ENCODE measurements at places on chromosomes 13 and 19. TPM values are rescaled to one million over a fixed set of nuclear protein-coding genes. Genes with fewer than 3 reads are reported as not detected.

DNA sequence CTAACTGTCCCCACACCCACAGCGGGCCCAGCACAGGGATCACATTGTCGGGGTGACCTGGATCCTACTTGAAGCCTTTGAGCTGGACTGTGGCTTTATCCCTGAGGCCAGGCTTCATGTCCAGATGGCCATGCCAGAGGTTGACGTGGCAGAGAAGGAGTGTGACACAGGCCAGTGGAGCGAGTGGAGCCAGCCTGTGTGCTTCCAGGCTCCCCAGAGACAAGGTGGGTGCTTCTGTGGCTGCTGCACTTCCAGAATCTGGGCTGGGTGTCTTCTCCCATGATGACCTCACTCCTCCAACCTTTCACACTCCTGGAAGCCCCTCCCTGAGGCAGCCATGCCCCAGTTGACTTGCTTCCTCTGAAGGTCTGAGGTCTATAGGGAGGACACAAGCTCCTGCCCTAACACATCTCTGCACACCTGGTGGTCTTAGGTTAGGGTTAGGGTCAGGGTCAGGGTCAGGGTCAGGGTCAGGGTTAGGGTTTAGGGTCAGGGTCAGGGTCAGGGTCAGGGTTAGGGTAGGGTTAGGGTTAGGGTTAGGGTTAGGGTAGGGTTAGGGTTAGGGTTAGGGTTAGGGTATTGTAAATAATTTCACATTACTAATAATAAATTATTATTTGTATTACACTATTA lies 13.1 kb upstream of the MZF1 start:
- no peak for DNase-seq

DNA sequence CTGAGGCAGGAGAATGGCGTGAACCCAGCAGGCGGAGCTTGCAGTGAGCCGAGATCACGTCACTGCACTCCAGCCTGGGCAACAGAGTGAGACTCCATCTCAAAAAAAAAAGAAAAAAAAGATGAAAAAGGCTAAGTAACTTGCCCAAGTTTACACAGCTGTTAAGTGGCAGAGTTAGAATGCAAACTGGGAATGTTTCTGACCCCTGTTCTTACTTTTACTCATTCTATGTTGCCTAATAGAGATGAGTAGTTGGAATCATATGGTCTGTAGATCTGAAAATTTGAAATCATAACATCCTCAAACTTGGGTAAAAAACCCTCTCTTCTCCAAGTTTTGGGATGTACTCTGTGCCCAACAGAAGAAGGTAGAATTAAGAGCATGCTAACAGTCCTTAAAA lies 235.8 kb upstream of the RFC3 start:
- DNase-seq: no peak

- DNase-seq: no peak
Measured at GRCh38 chr19:18167011-18167410, 6.6 kb upstream of the IFI30 start.

Gene ZNF547
- 0.95 TPM for total RNA-seq

Gene TICAM1
- total RNA-seq: 6.0 TPM

DNA sequence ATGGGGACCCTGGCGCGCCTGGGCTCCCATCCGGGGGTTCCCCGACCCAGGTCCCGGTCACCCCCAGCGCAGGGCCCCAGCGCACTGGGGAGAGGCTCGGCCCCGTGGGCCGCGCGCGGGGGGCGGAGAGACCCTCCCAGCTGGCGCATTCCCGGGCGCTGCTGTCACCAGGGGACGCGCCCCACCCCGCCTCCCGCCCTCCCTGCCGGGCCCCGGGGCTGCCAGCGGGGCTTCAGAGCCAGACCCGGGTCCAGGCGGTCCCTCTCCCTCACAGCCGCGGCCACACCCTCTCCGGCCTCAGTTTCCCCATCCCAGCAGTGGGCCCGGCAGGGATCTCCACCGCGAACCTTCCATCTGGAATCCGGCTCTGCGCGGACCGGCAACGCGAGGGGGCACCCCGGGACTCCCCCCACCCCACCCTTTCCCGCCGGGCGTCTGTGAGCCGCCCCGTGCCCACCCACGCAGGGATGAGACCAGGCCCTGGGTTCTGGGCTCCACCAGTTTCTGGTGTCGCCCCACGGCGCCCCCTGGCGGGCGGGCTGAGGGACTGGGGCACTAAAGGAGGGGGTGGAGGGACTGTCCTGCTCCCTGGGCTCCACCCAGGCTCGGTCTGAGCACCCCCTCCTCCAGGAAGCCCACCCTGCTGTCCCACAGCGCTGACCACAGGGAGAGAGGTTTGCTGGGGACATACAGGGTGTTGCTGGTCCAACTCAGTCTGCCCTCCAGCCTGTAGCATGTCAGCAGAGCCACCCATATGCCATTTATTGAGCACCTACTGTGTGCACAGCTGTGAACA lies 878 bp upstream of the ADAMTSL5 start:
- DNase-seq: peak; percentile 77

DNA sequence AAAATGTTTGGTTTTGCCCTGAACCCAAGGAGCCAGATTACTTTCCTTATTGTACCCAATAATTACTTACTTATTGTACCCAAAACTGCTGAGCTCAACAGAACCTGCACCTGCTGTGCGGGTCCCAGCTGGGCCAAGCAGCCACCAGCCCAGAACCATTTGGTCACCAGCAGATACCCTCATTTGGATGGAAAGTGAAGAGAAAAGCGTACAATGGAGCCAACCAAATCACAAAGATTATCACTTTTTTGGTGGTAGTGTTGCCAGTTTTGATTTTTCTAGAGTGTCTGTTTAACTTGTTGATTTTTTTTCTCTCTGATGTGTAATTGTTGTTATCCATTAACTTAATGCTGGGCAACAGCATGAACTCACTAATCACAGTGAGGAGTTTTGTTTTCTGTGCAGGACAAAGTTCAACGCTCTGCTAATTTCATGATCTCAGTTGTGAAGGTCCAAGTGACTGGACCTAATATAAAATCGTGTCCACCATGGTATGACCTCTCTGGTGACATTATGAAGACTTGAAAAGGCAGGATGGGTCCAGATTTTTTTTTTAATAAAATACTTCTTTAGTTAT lies 23.8 kb downstream of the SPATA13 start:
- DNase-seq: peak; percentile 30

Gene PDE4C
- 0.36 TPM for total RNA-seq

DNA sequence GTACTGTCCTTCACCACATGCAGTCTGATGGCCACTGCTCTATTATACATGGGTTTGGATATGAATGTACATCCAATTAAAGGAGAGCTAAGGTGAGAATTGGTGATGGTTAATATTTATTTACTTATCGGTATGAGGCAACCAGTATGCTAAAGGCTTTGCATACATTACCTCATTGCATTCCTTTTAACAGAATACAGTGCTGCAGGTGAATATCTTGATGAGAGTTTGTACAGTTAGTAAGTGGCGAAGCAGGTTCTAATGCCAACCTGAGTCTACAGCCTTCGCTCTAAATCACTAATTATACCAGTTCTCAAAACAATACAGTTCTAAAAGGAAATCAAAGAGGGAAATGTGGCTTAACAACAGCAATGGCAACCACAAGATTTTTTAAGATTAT lies 284.1 kb downstream of the ITGBL1 start:
- DNase-seq: no peak

DNA sequence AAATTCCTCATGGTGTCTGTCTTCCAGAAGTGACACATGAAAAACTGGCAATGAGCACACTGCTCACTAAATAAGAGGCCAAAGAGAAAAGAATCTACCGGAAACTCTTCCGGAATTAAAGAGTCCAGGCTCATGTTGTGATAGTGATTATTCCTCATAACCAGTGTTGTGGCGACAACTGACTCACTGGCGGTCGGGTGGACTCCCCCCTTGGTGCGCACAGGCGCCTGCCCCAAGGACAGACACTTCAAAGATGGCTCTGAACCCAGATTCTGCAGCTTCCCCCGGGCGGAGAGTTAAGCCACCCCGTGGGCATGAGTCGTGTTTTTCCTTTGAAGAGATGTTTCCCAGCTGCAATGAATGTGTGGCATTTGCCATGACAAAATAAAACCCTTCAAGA lies 10.3 kb downstream of the IL17D start:
- DNase-seq: no peak

DNA sequence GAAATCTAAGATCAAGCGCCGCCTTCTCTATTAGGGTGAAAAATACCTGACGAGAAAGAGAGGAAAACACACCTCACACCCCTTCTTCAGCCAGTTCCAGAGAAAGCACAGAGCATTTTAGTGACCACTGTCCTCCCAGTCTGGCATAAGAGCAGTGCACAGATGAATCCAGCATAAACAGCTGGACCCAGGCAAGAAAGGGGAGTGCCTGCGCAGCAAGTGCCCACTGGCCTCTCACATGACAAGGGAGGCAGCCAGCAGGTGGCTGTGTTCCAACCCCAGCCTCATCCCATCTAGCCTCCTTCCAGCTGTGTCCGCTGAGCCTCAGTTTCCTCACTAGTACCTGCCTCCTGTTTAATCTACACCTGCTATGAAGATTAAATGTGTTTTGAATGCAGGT lies 8.0 kb downstream of the MED26 start:
- no peak for DNase-seq

DNA sequence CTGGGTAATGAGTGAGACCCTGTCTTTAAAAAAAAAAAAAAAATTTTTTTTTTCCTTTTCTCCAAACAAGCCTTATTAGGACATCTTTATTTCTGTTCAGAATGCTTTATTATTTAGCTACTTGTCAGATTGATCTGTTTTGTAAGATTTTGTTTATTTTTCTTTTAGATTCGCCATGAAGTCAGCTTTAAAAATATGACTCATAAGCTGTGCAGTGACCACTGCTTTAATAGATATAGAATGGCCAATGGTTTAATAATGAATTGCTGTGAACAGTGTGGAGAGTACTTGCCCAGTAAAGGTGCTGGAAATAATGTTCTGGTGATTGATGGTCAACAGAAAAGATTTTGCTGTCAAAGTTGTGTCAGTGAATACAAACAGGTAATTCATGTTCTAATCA lies 47.7 kb downstream of the ZMYM2 start:
- no peak for DNase-seq

DNA sequence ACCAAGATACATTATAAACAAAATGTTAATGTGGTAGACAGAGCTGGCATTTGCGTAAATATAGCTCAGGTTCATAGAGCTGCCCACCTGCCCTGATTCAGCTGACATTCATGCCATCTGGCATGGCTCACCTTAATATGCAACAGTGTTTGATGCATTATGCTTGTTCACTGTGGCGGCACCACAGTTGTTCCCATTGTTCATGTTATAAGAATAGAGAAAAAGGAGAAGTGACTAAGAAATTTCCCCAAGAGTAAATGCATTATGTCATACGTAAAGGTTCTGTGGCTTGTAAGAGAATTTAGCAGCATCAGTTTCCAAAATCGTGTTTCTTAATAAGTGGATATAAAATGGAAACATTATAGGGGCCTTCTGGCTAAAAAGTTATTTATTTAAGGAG lies 4.5 kb downstream of the CCNA1 start:
- no peak for DNase-seq

DNA sequence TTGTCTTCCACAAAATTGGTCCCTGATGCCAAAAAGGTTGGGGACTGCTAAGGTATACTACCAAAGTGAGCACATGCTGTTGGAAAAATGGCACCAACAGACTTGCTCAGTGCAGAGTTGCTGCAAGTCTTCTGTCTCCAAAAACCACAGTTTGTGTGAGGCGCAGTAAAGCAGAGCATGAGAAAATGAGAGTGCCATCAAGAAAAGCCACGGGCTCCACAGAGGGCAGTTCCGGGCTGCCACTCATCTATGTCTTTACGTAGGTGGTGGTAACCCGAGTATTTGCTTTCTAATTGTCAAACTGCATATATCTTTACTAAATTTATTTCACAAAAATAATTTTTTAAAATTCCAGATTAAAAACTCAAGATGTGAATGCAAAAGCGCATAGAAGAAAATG lies 123.8 kb downstream of the RNF17 start:
- DNase-seq: no peak

Gene DHDH
- total RNA-seq: 3.3 TPM

- DNase-seq: no peak
Measured at GRCh38 chr13:29125934-29126424, 305.8 kb downstream of the MTUS2 start.

Gene ZIC2
- 1.3 TPM for total RNA-seq

DNA sequence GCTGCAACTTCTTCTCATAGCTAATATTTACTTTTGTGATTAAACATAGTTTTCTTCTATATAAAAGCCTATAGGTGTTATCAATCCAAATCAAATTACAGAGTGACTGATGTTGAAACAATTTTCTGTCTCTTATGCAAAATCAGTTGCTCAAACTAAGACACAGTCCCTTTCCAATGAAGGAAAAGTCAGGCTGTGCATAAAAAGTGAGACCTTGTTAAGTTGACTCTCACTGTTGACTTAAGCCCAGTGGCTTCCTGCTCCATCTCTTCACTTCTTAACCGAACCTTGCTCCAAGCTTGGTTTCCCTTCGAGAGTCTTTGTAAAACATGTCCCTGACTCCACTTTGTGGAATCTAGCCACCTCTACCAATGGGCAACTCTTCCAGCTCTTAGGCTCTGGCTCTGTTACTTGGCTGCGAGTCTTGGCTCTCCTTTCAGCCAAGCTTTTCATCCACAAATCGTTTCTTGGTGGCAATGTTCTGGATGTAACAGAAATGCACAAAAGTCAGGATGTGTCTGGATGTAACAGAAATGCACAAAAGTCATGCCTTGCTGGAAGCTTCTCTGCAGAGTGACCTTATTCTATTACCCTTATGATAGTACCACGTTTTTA lies 118.9 kb downstream of the LIG4 start:
- DNase-seq: no peak

Gene APOC4
- total RNA-seq: not detected

Gene OR7A5
- total RNA-seq: not detected

Gene PRSS57
- not detected for total RNA-seq

- DNase-seq: no peak
Measured at GRCh38 chr13:62129000-62129551, 713.4 kb upstream of the PCDH20 start.

- DNase-seq: no peak
Measured at GRCh38 chr13:108629181-108629752, at the start of gene MYO16. MYO16 (plus strand) TSS chr13:108629611; CDS start chr13:108629845, 234 bp downstream.

DNA sequence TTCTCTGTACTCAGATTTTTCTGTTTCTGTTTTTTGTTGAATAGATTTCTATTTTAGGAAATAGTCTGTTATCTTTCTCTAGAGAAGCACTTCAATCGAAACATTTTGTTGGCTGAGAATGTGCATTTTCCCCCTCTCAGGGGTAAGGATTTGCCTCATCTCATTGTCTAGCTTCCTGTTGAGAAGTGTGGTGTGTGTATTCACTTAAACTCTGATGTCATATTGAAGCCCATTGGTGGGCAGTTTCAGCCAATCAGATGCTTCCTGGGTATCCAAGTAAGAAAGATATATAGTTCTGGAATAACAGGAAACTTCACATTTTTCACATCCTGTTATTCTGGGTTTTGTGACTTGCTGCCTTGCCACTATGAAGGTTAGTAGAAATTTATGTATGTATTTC lies 87.6 kb downstream of the ARHGEF7 start:
- DNase-seq: no peak

Gene MYPOP
- 18.1 TPM for total RNA-seq

DNA sequence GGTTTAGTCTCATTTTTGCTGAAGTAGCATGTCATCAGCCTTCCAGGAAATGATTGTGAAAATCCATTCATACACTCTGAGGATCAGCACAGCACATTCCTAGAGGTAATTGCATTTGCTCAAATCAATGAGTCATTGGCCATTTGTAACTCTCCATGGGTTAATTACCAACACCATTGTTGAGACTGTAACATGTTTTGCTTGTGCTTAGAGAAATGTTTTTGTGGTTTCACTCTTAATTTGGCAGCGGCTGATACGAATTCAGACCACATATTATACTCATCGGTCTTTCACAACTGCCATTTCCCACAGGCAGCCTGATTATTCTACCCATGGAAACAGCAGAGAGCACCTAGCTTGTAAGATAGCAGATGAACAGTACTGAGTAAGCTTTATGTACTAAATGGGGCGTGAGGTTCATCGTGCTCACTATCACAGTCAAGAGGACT lies 110.3 kb downstream of the NHLRC3 start:
- no peak for DNase-seq

Gene RFPL4AL1
- total RNA-seq: not detected
